ENCODE measurements at places on chromosomes 3 and 15.
A peak's percentile ranks its signal among the peaks of the same experiment; 100 is the strongest.

- DNase-seq, result no peak
Measured at GRCh38 chr3:178680489-178680888, 144.3 kb downstream of the KCNMB2 start.

- no peak for DNase-seq
Measured at GRCh38 chr3:11635680-11636393, 7.9 kb downstream of the VGLL4 start.

GRCh38 chr3:191345334-191345733 is 15.0 kb upstream of the UTS2B start:
- no peak for DNase-seq

GRCh38 chr3:147937341-147937740 is 528.2 kb downstream of the ZIC1 start:
- DNase-seq, result no peak

DNA sequence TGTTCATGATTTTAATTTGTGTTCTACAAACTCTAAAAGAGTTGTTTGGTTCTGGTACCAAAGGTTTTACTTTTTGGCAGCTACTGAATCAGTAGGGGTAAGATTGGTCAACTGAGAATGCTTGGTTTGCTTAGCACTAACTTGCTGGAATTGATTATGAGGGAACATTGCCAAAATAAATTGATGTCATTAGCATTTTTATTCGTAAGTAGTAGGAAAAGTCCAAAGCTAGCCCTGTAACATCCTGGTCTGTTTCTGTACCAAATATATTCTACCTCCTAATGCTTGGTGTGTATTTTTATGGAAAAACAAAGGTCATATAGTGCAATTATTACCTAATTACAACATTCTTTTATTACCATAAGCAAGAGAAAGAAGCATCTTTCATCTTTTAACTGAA is 35.9 kb upstream of the KPNA4 start:
- DNase-seq, result no peak

GRCh38 chr3:194369522-194370279 is at the start of gene LRRC15:
Gene LRRC15 (minus strand): TSS chr3:194369743. CDS start chr3:194361043, 8,700 bp downstream.
- no peak for DNase-seq

DNA sequence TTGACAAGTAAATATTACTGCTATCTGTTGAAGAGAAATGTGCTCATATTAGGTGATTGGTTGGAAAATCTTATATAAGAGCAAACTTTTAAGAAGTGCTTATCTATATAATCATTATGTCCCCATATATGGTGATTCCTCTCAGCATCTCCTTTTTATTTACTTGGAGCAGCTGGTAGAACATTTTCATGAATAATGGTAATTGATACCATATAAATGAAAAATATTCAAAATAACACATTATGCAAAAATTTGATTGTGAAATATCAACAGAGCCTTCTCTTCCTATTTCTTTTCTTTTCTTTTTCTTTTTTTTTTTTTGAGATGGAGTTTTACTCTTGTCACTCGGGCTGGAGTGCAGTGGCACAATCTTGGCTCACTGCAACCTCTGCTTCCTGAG is 56.2 kb downstream of the ROBO2 start:
- DNase-seq, result no peak

DNA sequence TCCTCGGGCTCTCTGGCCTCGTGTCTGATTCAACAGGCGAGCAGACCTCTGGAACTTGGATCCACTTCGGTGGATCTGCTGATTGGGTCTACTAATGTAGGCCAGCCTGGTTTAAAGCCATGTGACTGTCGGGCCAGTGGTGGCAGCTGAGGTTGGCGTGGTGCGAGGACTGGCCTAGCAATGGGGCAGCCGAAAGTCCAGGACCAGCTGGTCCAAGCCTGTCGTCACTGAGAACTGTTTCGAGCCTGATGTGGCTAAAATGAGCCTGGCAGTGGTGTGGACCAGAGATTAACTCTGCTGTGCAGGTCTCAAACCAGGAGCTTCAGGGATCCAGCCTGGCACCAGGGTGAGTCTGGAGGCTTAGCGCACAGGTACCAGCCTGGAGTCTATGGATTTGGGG is 56.4 kb upstream of the ROBO1 start:
- DNase-seq, result no peak

- no peak for DNase-seq
Measured at GRCh38 chr3:66656609-66657008, 155.8 kb upstream of the LRIG1 start.

- DNase-seq, result no peak
Measured at GRCh38 chr3:194177141-194177540, 41.2 kb downstream of the HES1 start.

GRCh38 chr3:60136601-60137000 is 1086.8 kb upstream of the CFAP20DC start:
- no peak for DNase-seq

DNA sequence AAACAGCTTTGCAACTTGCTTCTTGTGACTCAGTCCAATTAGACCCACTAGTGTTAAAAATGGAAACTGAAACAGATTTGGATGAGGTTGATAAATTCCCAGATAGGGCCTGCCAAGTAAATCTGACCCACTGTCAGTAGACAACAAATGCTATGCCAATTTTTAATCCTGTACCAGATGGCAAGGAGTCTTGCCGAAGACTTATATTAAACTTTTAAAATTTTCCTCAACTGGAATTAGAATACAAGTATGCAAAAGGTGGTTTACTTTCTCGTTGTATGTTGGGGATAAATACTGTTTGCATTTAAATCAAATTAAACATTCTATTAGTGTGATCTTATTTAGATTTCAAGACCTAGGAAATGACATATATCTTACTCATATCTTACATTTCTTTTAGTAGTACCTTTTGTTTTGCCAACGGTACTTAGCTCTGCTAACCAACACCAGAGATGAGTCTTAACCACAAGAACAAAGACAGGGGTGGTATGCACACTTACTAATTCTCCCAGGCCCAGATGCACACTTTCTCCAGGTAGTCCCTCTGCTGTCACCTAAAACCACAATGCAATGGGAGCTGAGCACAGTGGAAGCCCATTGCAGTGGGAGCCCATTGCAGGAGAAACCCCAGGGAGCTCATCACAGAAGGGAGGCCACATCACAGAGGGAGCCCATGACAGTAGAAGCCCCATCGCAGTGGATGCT is 77.8 kb downstream of the WWTR1 start:
- no peak for DNase-seq

DNA sequence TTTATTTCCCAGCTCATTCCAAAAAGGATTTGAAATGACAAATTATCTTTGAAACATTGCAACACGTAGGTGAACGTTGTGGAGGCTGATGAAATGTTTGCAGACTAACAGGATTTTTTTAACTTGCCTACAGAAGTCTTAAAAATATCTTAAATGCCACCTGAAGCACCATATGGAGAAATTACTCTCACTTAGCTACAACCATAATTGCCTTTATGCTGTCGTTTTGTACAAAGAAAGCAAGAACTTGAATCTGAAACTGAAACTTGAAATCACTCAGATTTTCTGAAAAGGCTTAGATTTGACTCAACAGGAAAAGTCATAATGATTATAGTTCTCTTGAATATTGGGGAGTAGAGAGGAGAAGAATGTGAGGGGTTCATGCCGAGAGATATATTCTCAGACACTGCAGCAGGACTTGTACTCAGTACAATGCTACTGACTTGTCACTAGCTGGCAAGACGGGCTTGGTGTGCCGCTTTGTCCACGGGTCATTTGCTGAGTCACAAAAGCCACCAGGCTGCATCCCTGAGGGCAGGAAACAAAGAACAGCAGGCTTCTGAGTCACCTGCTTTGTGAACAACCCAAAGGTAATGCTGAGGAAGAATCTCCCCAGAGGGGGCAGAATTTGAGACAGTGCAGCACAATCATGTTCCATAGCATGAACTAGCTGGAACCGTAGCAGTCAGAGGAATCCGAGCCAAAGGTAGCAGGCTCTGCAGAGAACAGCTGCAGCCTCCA is 7.1 kb upstream of the FMN1 start:
- DNase-seq, result peak; percentile 46

DNA sequence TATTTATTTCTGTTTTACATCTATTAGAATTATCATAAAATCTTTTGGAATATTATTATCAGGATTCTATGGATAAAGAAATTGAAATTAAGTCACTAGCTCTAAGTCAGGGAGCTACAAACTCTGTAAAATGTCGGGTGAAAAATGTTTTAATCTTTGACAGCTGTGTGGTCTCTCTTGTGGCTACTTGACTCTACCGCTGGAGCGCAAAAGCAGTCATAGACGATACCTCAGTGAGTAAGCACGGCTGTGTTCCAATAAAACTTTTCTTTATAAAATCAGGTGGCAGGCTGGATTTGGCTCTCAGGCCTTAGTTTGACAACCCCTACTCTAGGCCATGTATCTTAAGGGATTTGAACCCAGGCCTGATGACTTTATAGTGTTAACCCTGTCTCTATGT is 88.5 kb upstream of the PFN2 start:
- DNase-seq, result no peak

DNA sequence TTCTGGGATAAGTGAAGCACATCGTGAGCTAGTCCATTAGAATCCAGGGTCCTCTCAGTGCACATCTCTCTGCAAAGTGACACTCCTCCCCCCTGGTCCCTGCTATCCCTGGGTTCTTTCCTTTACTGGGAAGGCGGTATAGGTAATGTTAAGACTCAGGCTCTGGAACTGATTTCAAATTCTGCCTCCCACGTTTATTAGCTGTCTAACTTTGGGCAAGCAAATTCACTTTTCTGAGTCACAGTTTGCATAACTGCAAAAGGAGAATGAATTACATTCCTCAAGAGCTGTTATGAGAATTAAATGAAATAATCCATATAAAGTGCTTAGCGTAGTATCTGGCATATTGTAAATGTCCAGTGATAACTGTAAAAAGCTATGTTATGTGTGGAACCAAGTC is 168.1 kb upstream of the LRRN1 start:
- no peak for DNase-seq

DNA sequence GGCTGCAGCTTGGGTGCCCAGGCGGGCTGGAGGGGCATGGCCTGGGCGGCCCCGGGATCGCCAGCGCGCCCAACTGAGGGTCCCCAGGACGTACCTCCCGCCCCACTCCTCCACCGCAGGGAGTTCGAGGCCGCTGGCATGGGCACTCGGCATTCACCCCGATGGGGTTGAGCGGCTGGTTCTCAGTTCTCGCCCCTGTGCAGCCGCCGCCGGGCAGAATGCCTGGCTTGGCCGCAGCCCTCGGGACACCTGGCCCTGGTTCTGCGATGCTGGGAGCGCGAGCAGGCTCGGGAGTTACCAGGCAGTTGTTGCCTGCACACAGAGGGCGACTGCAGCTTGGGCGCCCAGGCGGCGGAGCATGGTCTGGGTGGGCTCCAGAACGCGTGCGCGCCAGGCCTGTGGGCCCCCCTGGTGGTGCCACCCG is 121.4 kb downstream of the LMLN start:
- DNase-seq, result no peak

DNA sequence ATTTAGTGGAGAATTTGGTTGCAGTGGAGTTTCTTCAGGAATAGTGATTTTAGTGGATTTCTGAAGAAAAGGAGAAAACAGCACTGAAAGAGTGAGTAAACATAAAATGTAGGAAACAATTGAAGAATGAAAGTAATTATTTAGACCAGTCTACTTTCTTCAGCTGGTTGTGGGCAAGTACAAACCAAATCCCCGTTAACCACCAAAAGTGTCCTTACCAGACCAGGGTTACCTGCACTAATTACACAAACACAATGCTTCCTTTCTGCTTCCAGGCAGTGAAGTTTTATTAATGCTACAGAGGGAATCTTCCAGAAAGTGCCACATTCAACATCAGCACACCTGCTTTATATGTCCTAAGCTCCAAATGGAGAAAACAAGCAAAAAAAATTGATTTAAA is 248.0 kb upstream of the TBC1D5 start:
- DNase-seq, result no peak

GRCh38 chr3:66577426-66578203 is 76.8 kb upstream of the LRIG1 start:
- DNase-seq, result no peak

- DNase-seq, result no peak
Measured at GRCh38 chr15:68617001-68617400, 38.2 kb downstream of the CORO2B start.

GRCh38 chr15:88858934-88859333 is 36.4 kb downstream of the HAPLN3 start:
- no peak for DNase-seq

DNA sequence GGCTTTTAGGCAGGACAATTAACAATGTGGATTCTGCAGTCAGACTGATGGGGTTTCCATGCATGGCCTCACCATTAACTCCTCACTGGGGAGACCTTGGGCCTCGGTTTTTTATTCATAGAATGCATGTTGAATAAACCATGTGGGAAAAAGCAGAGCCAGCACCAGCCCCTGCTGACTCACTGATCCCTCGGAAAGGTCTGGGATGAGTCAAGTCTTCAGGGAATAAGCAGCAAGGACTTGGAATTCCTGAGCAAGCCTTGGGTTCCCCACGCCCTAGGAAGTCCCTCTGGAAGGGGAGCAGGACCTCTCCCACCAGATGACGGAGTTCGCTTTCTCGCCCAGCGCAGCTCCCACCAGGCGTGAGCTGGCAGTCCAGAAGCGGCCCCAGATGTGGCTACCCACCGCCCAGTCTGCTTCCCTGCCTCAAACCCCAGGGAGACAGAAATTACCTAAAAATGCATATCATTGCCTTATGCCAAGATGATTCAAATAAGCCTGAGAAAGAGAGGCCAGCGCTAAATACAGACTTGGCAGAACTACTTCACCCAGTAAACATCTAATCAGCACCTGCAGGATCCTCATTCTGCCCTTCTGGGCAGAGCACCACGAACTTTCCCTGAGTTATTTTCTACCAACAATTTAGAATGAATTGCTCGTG is 45.4 kb downstream of the BTD start:
- DNase-seq, result no peak

GRCh38 chr3:64073158-64073761 is 50.0 kb upstream of the PSMD6 start:
- no peak for DNase-seq

DNA sequence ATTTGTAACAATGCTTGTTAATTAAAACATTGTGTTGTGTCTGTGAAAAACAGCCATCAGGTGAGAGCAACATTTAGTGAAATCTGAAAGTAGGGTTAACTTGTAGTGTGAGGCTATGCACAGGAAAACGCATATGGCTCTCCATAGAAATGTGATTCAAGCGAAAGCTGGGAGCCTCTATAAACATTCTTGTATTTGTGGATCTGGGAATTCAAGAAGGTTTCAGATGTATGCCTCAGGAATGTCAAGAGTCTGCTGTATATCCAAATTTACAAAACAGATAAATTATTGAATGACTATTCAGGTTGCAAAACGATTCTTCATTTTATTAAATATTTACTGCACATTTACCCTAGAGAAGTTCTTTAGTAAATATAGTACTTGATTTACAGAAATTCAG is 166.0 kb downstream of the THSD4 start:
- DNase-seq, result no peak

All from GM19239 (cell line).